ENCODE measurements at places on chromosomes 1 and 21. TPM values are rescaled to one million over a fixed set of nuclear protein-coding genes. Genes with fewer than 3 reads are reported as not detected.

The PPCS gene
- total RNA-seq: 35.1 TPM

The CLIC6 gene
- 0.08 TPM for total RNA-seq

The HCN3 gene
- total RNA-seq: 4.6 TPM

The RPAP2 gene
- 9.0 TPM for total RNA-seq

The RBM11 gene
- 0.07 TPM for total RNA-seq

The CFHR5 gene
- not detected for total RNA-seq

The ZP4 gene
- total RNA-seq: 0.08 TPM

The LY9 gene
- 0.15 TPM for total RNA-seq

The PAPPA2 gene
- 0.02 TPM for total RNA-seq

The PRDX6 gene
- total RNA-seq: 353 TPM

The BARHL2 gene
- total RNA-seq: not detected

The C8A gene
- total RNA-seq: not detected

The AKNAD1 gene
- 1.8 TPM for total RNA-seq

The IL10 gene
- total RNA-seq: not detected

The LRRC53 gene
- not detected for total RNA-seq

The ALX3 gene
- not detected for total RNA-seq

The RXFP4 gene
- total RNA-seq: not detected

The PTPRC gene
- not detected for total RNA-seq

The CTH gene
- total RNA-seq: 1.9 TPM

The GPX7 gene
- not detected for total RNA-seq

The IVL gene
- total RNA-seq: not detected

The SPTA1 gene
- total RNA-seq: not detected

The CCNL2 gene
- 46.7 TPM for total RNA-seq

The ZMYM4 gene
- total RNA-seq: 10.8 TPM

The CELA3B gene
- total RNA-seq: not detected

Data from A549 treated with AZD2906 at 1 μM for 4 hours (cell line).